ENCODE measurements at places on chromosomes 12 and 14. TPM values are rescaled to one million over a fixed set of nuclear protein-coding genes. Genes with fewer than 3 reads are reported as not detected.

The SELPLG gene
- total RNA-seq = 0.58 TPM

- DNase-seq = no peak
Observed at GRCh38 chr12:22116376-22116775, 70.4 kb downstream of the CMAS start.

GRCh38 chr12:113002155-113002554 lies 23.8 kb downstream of the OAS2 start:
- DNase-seq = no peak

GRCh38 chr12:131793243-131794022 lies 34.8 kb upstream of the MMP17 start:
- DNase-seq = no peak

DNA sequence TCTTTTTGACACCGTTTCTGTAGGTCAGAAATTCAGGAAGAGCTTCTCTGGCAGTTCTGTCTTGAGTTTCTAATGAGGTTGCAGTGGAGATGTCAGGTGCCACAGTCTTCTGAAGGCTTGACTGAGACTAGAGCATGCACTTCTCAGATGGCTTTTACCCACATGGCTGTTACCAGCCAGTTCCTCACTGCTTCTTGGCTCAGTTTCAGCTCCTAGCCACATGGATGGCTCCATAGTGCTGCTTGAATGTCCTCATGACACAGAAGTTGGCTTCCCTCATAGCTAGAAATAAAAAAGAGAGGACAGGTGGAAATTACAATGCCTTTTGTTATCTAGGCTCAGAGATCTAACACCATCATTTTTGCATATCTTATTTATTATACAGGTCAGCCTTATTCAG lies 38.1 kb upstream of the SLC2A13 start:
- no peak for DNase-seq

All from glomerular endothelial cell (primary cell).